ENCODE measurements at places on chromosomes 7 and 10. TPM values are rescaled to one million over a fixed set of nuclear protein-coding genes. Genes with fewer than 3 reads are reported as not detected.

GRCh38 chr10:72186982-72187330 is 28.9 kb upstream of the ANAPC16 start:
- DNase-seq, result no peak

DNA sequence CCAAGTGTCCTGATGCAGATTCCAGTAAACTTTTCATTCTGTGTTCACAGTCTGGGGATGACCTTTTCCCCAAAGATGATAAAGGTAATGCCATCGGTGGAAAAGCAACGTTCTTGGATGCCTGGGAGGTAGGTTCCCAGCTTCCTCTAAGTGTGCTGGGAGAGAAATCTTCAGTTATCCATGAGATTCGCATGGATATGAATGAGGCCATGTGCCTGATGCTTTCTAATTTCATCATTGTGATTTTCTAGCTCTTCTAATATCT is 5.5 kb downstream of the AKR1B10 start:
- no peak for DNase-seq

- no peak for DNase-seq
These were observed 163.7 kb downstream of the WNT2 start for GRCh38 chr7:117158941-117159697.

GRCh38 chr10:88810196-88810961 is 7.8 kb downstream of the LIPM start:
- DNase-seq, result no peak

DNA sequence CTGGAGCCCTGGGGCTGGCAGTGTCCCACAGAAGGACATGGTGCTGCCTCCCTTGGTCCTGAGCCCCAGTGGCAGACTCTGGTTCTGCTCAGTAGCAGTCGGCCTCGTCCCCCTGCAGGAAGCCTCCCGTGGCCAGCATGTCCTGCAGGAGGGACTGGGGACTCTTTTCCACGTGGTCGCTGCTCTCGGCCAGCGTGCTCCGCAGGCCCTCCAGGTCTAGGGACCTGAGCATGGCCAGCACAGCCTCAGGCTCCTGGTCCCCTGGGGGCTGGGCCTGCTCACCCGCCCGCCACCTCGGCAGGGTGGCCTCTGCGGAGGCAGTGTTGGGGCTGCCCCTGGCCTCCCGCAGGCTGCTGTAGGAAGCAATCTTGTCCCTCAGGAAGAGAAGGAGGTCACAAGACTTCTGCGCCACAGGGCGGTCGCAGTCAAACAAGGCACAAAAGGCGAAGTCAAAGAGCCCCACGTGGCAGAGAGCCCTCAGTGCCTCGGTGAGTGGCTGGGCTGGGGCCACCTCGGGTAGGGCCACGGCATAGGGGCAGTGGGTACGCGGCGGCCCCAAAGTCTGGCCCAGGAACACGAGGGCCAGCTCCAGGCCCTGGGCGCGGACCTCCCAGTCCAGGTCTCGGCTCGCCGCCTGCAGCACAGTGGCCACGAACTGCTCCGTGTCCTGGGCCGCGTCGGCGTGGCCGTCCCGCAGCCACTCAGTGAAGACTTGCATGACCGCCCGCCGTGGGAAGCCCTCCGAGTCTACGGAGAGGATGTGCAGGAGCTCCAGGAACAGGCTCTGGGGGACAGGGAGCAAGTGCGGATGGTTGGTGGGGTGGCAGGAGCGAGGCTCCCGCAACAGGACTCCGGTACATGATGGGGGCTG is 17.1 kb downstream of the BRAT1 start:
- peak; percentile 78 for DNase-seq

GRCh38 chr7:23129036-23129435 is 23.5 kb downstream of the KLHL7 start:
- no peak for DNase-seq

DNA sequence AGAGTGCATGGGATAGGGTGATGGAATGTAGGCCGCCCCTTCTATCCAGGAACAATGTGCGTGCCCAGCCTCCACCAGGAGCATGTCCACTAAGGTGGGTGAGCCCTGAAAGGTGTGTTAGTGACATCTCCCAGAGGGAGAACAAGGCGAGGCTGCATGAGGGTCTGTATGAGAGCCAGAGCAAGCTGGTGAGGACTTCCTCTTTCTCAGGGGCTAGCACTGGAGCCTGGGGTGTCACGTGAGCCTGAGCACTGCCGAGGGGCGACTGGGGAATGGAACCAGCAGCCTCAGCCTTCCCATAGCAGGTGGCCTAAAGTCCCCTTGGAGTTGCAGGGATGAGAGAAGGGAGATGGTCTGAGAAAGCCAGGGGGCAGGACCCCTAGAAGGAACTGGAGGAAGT is 156.3 kb upstream of the COBL start:
- DNase-seq, result no peak

GRCh38 chr10:119701861-119702260 is 24.0 kb upstream of the INPP5F start:
- no peak for DNase-seq

GRCh38 chr10:92187101-92187500 is 103.8 kb downstream of the CPEB3 start:
- no peak for DNase-seq

GRCh38 chr7:155893176-155893575 is 80.9 kb upstream of the SHH start:
- DNase-seq, result no peak

- DNase-seq, result no peak
These were observed 185.2 kb upstream of the PPP1R3A start for GRCh38 chr7:114104035-114104434.

DNA sequence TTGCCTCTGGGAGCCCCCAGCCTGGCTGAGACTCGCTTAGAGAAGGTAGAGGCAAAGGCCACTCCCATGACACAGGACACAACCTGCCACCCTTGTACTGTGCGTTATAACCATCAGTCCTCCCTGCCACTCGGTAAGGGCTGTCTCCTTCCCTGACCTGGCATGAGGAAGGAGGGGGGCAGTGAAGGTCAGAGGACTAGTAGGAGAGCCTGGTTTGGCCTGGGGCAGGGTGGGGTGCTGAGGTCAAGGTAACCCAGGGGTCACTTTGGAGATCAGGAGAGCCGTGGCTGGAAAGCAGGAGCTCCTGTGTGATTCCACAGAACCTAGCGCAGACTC is 6.9 kb upstream of the TNRC18 start:
- DNase-seq, result no peak

DNA sequence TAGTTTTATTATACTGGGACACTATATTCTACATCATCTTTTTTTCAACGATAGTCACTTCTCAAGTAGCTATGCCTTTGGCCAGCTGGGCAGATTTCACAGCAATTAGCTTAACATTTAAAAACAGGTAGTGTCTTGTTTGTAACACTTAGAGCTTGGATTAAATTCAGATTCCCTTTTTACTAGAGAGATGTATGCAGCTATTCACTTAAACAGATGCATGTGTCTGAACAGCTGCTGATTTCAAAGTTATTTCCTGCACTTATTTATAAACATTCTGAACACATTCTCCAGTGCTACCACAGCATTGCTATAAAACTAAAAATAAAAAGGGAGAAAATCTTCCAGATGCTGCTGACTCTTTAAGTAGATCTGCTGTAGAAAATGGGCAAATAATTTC is 637.2 kb downstream of the POM121L12 start:
- DNase-seq, result no peak

GRCh38 chr10:63712717-63713115 is 191.5 kb downstream of the REEP3 start:
- no peak for DNase-seq

DNA sequence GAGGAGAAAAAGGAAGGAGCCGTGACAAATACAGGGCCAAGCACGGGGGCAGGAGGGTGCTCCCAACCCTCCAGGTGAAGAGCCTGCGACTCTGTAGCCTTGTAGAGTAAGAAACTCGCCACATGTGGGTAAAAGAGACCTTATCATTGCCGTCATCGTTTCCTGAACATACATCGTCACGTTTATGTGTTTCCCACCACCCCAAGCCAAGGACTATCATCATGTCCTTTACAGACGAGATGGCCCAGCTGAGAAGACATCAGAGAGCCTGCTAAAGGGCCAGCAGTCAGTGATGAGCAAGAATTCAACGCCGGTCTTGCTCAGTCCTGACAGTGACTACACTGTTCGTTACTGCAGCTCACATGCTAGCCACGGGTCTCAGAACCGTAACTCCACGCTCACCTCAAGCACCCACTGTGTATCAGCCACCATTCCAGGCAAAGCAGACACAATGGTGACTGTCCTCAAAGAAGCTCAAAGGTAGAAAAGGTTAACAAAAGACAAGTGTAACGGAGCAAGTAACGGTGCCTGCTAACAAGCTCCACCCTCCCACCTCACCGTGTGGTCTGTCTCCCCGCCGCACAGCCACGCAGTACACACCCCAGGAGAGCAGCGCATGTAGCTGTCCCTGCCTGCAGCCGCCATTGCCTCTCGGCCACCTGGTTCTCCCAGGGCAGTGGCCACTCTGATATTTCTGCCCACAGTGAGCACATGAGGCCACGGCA is 147.8 kb downstream of the MAD1L1 start:
- no peak for DNase-seq

GRCh38 chr7:2719007-2719406 is 31.0 kb downstream of the AMZ1 start:
- no peak for DNase-seq

DNA sequence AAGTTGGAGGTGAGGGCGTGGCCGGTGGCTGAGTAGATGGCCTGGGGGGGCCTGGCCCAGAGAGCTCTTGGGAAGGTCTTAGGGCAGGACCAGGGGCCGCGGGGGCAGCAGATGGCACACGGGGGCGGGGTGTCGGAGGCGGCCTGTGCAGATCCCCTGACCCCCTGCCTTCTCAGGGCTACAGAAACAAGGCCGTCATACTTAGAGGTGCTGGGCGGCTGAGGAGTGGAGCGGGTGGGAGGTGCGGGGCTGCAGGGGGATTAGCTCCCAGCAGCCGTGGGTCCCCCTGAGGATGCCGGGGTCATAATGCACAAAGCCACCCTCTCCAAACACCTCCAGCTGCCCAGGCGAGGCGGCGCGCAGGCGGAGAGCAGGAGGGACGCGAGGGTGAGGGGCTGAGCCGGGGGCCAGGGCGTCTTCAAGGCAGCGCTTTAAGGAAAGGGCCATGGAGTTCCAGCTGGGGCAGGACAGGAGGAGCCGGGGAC is 40.4 kb upstream of the ZNF32 start:
- DNase-seq, result no peak

GRCh38 chr10:129932751-129933433 is 31.2 kb downstream of the EBF3 start:
- DNase-seq, result peak; percentile 50

DNA sequence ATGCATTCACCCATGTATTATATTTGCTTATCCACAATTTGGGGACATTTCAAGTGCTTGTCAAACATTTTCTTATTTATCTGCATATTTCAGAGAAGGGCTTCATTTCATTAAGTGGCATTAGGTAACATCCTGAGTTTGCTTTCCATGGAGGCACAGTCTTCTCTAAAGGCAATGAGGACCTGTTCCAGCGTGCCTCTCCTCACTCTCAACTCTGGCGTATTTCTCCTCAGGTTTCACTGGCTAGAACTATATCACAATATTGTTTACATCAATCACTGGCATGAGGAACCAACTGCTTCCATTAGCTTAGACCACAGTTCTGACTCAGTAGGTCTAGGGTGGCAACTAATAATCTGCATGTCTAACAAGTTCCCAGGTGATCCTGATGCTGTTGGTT is 177.2 kb downstream of the TAX1BP1 start:
- no peak for DNase-seq

GRCh38 chr7:158003441-158004122 is 584.0 kb downstream of the PTPRN2 start:
- DNase-seq, result no peak

GRCh38 chr7:15042285-15043065 is 139.9 kb upstream of the DGKB start:
- no peak for DNase-seq

- DNase-seq, result no peak
These were observed 110.5 kb upstream of the GPR26 start for GRCh38 chr10:123555616-123556015.

DNA sequence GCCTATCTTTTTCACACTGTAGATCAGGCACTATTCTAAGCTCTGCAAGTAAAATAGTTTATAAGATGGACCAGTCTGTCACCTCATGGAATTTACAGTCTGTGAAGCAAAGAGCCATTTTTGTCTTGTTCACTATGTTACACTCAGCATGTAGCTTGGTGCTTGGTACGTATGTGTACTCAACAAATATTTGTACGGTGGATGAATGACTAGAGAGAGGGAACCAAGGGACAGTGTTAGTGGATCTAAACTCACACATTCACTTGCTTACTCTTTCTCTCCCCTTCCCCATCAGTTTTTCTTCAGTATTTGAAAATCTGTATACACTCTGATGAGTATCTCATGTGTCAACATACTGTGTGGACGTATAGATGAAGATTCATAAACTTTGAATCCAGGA is 45.9 kb downstream of the PTF1A start:
- no peak for DNase-seq

GRCh38 chr10:110618230-110618610 is 25.9 kb upstream of the RBM20 start:
- no peak for DNase-seq

DNA sequence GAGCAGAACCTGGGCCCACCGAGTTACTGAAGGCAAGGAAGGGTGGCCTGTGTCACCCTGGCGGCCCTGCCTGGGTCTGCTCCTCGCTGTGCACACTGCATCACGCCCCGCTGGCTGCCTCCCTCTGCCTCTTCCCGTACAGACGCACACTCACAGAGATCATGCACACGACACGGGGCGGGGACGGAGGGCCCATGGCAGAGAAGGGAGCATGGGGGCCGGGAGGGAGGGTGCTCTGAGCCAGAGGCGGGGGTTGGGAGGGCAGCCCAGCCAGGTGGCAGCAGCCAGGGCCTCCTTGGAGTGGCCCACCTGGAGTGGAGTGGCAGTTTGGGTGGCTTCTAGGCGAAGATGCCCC is 16.6 kb downstream of the BUD23 start:
- DNase-seq, result no peak

GRCh38 chr10:29104661-29105399 is 184.0 kb upstream of the LYZL1 start:
- no peak for DNase-seq

DNA sequence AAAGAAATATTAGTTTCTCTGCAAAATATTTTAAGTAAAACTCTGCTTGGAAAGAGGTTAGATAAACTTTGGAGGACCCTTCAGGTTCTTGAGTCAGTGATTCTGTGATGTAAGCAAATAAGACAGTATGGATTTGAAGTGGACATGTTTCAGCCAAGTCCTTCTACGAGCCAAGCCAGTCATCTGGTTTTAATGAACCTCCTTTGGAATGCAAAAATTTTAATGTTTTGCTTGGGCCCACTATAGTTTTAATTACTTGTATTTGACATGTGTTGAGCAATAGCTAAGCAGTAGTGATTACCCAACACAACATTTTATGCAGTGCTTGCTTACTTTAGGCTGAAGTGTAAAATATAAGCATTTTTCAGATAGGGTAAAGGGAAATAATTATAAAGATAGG is 296.3 kb upstream of the SEMA3D start:
- no peak for DNase-seq

Gene PIK3AP1
- total RNA-seq, result 5.8 TPM

Gene CREB5
- total RNA-seq, result 21.5 TPM

Gene PKD1L1
- 0.88 TPM for total RNA-seq

Gene CPVL
- total RNA-seq, result 44.9 TPM

Gene CELF2
- 70.6 TPM for total RNA-seq

Gene MYOF
- 227 TPM for total RNA-seq

Gene NME8
- 0.19 TPM for total RNA-seq

Gene SPDYE16
- total RNA-seq, result 0.10 TPM

Gene PPP1R17
- total RNA-seq, result not detected

Gene ERVW-1
- total RNA-seq, result not detected

Gene TMEM270
- not detected for total RNA-seq
